ENCODE measurements at places on chromosomes 1 and 21.

GRCh38 chr1:109201123-109201703 is 12.5 kb upstream of the SARS1 start:
- no peak for DNase-seq

DNA sequence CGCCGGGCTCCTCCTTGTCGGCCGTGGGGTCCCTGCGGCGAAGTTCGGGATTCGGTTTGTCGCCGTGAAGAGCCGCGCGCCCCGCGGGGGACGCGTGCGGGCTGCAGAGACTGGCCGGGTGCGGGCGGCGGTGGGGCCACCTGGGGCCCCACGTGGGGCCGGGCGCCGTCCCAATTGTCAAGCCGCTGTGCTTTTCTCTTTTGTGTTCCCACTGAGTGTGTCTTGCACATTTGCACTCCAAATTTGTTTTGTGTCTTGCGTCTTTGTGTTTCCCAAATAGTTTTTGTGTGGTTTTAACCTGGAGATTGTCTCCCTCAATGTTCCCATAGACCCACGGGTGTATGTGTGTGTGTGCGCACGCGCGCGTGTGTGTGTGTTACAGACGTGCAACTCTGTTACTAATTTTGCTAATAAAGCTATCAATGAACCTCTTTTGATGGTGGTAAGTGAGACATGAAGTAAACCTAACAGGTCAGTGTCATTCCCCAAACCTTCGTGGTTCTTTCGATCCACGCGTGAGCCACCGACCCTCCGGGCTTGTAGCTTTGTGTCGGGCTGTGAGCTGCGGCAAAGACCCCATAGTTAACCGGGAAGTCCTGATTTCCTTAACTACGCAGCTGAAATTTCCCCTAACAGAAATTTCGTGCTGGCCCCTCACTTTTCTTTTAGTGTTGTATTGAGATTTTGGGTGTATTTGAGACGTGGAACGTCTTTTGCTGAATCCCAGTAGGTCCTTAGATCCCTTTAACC is 708 bp downstream of the PRDM2 start:
- peak; percentile 64 for DNase-seq

GRCh38 chr1:39576016-39576657 is 453 bp downstream of the PABPC4 start:
- DNase-seq, result no peak

DNA sequence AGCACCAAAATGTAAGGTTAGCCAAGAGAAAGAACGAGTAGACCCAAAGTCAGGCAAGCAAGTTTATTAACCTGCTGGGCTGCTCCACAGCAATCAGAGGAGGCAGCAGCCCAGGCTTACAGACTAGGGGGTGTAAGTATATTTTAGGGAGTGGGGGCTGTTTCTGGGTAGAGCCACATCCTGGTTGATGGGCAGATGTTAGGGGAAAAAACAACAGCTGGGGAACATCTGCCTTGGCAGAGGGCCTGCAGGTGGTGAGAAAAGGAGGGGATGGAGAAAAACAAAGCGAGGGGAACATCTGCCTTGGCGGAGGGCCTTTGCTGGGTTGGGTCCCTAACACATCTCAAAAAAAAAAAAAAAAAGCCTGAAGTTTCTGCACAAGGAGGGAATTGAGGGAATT is 9.7 kb upstream of the ZBTB48 start:
- no peak for DNase-seq

DNA sequence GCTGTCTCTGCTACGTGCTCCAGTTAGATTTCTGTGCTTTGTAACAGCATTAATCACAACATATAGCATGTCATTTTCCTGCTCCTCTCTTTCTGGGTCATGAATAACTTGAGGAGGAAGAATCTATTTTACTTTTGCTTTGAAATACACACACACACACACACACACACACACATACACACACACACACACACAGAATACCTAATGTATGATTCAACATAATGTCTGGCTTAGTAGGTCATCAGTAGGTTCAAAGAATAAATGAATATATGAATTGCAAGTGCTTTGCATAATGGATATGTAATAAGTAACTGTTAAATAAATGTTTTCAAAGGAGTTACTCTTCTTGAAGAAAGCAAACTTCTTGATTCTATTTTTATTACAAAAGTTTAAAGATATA is 249.0 kb downstream of the PDE4B start:
- no peak for DNase-seq

- no peak for DNase-seq
Measured at GRCh38 chr21:26280148-26280547, 109.6 kb upstream of the APP start.

- no peak for DNase-seq
Measured at GRCh38 chr1:217856342-217857034, 225.3 kb downstream of the SPATA17 start.

DNA sequence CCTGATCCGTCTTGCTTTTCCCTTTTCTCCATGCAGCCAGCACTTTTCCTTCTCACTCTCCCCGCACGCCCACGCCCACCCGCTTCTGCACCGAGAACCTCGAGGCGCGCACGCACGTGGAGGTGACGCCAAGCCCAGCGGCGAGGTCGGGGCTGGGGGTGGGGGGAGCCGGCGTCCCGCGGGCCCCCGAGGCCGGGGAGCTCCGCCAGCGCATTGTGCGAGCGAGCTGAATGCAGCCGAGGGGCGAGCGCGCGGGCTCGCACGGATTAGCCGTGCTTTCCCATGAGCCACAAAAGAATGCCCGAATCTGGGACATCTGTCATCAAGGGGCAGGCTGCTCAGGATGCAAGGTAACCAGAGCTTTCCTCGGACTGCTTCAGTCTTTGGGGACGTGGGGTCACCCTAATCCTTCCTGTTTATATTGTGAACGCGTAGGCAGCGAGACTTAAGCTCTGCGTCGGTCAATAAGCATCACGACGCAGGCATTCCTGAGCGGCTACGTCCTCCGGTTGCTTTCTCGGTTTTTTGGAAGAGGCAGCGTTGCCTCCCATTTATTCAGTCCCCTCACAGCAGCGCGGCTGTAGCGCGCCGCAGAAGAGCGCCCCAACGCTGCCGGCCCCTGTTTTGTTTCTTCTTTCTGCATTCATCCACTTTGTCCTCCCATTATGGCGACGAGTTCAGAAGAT is 67.3 kb upstream of the AKT3 start:
- DNase-seq, result no peak

DNA sequence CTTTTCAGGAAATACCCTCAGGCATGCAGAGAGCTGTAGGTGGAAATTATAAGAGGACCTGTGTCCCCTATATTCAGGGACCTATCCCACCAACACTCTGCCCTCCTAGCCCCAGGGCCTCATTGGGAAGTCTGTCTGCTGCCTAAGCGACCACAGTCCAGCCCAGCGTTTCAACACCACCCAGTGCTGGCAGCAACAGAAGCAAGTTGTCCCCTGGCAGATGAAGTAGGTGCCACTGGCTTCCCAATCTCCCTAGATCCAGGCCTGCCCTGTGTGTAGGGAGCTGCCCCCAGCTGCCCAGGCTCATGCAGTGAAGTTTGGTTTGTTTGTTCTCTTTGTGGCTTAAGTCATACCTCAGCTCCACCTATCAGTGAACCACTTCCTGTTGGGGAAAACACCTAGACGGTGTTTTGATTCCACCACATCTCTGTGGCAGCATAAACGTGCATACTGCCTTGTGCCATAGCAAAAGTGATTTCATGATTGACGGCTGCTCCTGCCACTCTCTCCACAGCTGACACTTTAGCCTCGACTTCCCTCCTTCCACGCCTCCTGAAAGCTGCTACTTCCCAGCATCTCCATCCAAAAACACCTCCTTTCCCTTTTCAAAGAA is 8.1 kb upstream of the LEFTY1 start:
- DNase-seq, result peak; percentile 94

DNA sequence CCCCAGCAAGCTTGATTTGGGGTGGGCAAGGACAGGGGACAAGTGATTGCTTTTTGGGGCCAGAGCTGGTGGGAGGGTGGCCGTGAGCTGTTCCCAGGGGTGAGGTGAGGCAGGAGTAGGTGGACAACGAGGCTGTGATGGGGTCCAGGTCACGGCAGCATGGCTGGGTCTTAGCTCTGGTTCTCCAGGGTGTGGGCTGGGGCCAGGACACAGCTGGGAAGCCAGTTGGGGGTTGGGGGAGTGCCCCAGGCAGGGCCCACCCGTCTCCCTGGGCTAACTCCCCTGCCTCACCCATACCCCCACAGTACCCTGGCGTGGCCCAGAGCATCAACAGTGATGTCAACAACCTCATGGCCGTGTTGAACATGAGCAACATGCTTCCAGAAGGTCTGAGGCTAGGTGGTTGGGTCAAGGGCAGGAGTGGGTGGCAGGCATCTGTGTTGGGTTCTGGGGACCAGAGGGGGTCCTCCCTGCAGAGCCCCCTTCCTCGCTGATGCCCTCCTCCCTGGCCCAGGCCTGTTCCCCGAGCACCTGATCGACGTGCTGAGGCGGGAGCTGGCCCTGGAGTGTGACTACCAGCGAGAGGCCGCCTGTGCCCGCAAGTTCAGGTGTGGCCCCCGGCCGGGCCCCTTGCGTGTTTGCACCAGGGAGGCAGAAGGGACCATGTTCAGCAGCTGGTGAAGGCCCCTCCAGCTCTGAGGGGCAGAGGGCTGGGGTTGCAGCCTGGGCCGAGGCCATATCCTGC is 43.3 kb downstream of the COQ8A start:
- no peak for DNase-seq

GRCh38 chr1:3917761-3918160 is 17.7 kb upstream of the C1orf174 start:
- no peak for DNase-seq

- DNase-seq, result no peak
Measured at GRCh38 chr1:48582408-48582807, 110.4 kb upstream of the SPATA6 start.

GRCh38 chr1:45722809-45723208 is 27.6 kb downstream of the IPP start:
- DNase-seq, result no peak

DNA sequence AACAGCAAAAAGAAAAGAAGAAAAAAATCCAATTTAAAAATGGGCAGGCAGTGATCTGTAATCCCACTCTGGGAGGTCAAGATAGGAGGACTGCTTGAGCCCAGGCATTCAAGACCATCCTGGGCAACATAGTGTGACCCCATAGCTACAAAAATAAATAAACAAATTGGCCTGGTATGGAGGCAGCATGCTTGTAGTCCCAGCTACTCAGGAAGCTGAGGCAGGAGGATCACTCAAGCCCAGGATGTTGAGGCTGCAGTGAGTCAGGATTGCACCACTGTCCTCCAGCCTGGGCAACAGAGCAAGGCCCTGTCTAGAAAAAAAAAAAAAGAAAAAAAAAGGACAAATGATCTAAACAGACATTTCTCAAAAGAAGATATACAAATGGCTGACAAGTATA is 99.6 kb downstream of the EIF4G3 start:
- no peak for DNase-seq

DNA sequence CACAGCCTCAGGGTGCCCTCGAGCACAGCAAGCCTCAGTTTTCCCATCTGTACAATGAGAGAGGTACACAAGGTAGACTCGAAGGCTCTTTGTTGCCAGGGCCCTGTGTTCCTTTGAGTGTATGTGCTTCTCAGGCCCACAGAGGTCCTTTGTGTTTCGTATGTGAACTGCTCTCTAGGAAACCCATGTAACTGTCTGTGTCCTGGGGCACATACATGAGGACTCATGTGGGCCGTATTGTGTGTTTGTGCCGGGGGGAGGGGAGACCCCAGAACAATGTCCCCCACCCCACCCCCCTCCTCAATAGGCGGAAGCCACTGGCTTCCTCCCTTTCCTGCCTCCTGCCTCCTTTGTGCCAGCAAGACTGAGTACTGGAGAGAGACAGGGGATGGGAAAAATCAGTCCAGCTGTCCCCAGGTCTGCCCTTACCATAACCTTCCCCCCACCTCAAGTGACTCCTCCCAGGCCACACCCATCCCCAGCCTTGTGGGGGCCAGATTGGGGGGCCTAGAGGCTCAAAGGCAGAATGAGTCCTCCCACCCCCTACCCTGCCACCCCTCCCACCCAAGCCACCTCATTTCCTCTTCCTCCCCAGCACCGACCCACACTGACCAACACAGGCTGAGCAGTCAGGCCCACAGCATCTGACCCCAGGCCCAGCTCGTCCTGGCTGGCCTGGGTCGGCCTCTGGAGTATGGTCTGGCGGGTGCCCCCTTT is at the start of gene TIE1:
Gene TIE1 (plus strand): TSS at position 605 of the 717 bp plus-strand sequence. CDS start 90 bp downstream, at position 695.
- no peak for DNase-seq

DNA sequence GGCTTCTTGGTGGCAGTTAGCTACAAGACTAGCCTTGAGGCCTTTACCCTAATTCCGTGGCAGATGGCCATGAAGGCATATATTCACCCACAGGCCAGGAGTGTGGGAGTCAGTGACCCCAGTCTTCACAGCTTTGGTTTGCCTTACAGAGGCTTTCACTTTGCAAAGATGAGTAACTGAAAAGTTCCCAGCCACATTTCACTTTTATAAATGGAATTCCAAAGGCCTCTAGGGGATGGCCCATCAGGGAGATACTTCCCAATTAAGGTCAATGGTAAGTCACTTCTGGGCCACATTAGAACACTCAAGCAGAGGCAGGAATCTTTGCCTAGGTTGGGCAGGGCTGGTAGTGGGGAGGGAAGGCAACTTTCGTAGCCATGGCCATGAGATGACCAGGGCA is 13.1 kb upstream of the HEYL start:
- DNase-seq, result no peak
